ENCODE measurements at places on chromosomes 1 and 21.

DNA sequence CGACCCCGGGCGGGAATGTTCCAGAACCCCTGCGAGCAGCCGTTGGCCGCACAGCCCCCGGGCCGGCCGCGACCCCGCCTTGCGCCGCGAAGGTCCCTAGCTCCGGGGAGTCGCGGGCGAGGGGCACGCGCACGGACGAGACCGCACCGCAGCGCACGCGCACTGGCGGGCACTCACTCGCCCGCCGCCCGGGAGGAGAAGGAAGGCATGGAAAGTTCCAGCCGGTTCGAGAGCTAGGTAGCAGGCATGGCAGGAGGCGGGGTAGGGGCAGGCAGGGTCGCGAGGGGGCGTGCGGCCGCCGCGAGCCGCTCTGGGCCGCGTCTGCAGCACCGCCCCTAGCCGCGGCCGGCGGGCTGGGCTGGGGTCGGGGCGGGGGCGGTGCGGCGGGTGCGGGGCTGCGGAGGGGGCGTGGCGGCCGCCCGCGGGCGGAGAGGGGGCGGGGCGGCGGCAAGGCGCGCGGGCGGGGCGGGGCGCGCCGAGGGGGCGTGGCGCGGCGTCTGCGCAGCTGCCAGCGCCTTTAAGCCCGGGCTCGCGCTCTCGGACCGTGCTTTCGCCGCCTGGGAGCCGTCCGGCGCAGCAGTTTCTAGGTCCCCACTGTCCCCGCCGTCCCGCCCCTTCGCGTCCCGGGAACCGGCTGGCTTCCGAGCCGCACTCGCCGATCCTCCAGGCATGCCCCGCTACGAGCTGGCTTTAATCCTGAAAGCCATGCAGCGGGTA, at the start of the genes MRPS6 and SLC5A3:
Gene MRPS6, plus strand, starts transcription at position 547 of the 717 bp plus-strand sequence. Its CDS starts 123 bp downstream, at position 670.
Gene SLC5A3, plus strand, starts transcription at position 547 of the 717 bp plus-strand sequence. CDS start 21,621 bp downstream, outside the sequence.
- peak; percentile 69 for DNase-seq

DNA sequence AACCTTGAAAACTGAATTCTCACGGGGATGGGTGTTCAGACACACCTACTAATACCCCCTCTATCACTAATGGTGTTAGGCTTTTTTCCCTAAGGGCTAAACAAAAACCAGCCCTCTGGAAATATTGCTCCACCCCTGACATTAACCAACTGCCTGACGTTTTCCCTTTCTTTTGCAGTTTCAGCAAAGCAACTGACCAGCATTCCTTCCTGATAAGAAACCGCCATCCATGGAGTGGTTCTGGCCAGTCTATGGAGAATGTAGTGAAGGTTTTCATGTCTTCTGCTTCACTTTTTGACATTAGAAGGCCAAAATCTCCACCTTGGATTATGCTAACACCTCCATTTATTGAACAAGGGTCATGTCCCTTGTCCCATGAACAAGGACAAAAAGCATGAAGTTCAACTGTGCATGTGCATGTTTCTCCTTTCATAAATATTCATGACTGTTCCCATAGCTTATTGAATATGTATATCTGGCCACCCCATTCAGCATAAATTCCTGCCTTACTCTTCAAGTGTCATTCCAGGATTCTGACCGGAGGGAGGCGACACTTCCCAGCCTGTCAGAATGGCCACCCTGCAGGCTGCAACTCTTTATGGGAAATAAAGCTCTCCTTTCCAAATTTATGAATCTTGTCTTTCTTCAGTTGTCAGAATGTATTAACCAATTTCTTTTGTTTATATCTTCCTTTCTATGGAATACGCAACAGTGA, 314.3 kb downstream of the HHIPL2 start:
- no peak for DNase-seq

DNA sequence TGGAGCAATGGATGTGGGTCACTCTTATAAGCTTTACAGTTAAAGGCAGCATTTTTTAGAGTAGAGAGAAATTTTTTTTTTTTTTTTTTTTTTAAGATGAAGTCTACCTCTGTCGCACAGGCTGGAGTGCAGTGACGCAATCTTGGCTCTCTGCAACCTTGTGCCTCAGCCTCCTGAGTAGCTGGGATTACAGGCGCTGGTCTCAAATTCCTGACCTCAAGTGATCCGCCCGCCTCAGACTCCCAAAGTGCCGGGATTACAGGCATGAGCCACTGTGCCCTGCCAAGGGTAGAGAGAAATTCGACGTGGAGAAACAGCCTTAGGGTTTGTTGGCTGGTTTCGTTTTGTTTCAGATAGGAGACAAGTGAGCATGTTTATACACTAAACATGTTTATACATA, 594.2 kb upstream of the ADAMTS5 start:
- no peak for DNase-seq

DNA sequence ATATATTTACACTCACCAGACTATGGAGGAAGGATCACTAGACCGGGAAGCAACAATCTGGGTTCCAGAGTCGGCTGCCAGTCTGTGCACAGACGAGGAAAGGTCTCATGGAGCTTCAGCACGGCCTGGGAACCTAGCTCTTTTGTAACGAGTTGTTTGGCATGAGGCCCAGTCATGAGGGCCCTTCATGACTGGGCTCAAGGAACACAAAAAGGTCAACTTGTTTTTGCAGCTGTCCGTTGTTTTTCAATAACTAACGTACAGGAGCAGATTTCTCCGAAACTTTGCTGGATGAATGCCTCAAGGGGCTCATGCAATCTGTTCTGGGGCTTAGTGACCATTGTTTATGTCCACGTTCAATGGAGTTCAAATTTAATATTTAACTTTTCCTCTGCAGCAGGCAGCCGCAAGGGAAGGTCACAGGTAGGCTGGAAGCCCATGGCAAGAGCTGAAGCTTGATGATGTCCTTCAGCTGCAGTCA, 5.9 kb upstream of the STUM start:
- no peak for DNase-seq

DNA sequence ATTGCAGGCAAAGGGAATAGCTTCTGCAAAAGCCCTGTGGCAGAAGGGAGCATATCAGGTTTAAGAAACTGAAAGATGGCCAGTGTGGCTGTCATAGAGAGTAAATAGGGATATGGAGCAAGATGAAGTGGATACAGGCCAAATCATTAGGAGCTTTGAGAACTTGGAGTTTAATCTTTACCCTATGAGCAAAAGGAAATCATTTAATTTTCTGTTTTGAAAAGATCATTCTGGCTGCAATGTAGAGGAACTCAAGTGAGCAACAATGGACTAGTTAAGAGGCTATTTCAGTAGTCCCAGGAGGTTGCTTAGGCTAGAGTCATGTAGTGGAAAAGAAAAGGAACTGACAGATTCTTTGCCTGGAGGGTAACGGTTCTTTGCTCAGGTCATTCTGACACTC, 47.2 kb downstream of the RAP1A start:
- DNase-seq, result no peak

DNA sequence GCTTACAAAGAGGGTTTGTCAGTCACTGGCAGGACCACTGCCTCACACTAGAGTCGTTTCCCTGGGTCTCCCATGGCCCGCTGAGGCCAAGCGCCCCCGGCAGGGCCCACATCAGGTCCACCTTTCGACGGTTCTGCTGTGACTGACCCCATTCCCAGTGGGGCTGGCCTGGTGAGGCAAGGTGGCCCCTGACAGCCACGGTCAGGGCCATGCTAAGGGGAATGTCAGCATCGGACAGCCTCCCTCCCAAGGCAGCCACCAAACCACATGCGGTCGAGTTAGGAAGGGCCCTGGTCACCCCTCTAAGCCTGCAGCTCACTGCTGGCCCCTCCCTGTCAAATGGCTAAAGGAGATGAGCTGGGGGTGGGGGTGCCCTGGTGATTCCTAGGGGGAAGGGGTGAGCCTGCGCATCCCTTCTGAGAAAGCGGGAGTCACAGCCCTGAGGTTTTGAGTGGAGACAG, 2.9 kb upstream of the KIF17 start:
- no peak for DNase-seq

DNA sequence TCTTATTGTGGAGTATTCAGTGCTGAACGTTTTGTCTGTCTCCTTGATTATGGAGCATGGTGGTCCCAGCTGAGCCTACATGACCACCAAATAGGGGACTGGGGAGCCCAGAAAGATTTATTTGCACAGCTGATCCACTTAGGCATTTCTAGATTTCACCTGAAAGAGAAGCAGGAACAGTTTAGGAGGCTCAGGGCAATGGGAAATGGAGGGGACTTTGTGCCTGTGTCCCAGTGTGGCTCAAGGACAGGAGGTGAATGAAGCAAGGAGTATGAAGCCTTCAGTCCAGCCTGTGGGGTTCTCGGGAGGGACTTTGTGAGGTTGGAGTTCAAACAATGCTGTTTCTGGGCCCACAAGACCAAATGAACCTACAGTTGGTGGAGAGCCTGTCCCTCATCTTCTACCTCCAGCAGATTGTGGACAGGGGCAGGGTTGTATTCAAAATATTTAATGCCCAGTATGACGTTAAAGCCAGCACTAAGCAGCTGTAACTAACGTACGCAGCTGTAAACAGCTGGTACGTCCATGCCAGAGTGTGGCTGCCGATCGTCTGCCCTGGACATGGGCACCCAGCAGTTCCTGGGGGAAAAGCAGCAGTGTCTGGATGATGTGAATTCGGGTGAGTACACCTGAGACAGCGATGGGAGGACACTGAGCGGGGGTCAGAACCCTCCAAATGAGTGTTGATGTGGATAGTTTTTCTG, 164.9 kb upstream of the RAB4A start:
- no peak for DNase-seq

GRCh38 chr21:42435833-42436232, 32.1 kb downstream of the UBASH3A start:
- DNase-seq, result no peak

- no peak for DNase-seq
Observed at GRCh38 chr1:220189750-220190347, 82.4 kb downstream of the RAB3GAP2 start.

GRCh38 chr1:118396829-118397495, 211.9 kb upstream of the SPAG17 start:
- DNase-seq, result no peak

DNA sequence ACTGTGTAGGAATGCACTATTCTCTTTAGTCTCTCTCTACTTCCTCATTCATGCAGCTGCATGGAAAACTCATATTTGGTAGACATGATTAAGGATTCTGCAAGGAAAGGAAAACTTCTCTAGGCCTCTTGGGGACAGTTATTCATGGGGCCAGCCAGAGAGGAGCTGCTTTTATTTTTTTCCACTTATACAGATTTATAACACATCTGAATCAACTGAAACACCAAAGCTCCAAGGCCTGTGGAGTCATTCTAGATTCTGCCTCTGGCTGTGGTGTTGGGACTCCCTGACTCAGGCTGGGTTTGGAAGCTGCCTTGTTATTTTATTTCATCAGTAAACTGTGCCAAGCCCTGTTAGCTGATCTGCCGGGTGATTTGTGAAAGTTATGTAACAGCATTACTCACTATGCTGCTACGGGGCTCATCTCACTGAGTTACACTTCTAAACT, 83.9 kb upstream of the EDEM3 start:
- no peak for DNase-seq

GRCh38 chr1:174890024-174890423, 109.7 kb upstream of the CACYBP start:
- DNase-seq, result no peak

DNA sequence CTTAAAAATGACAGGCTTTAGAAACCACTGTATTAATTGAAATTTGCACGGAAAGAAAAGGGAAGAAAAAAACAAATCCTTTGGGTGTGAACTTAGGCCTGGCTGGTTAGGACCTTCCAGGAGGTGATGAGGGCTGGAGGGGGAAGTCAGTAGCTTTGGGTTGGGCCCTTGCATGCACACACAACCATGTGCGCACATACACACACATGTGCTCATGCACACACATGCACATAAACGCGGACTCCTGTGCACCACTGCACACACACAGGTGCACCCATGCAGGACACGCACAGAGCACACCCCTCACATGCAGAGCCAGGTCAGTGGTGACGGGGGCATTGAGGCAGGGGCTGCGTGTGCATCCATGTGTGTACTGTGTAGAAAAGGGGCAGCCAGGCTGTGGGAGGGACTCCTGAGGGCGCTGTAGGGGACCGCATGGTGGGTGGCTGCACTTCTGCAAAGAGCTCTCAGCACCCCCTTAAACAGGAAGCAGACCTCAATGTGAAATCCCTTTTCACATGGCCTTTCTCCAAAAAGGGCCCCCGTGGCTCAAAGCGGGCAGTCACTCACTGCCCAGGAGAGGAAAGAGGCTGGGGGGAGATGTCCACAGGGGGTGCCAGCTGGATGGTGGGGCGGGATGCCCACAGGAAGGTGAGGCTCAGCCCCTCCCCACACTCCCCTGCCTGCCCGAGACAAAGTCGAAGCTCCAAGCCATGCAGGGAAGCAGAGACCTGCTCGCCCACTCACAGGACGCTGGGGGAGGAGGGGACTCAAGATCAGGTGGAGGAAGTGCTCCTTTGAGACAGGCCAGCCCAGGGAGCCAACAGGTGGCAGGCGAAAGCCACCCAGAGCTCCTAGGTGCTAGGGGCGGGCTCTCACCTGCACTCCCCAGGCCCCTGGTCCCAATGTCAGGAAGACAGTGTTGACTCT, 95.2 kb downstream of the ITPKB start:
- peak; percentile 83 for DNase-seq

- DNase-seq, result no peak
Observed at GRCh38 chr1:86645851-86646250, 58.5 kb upstream of the SH3GLB1 start.

- no peak for DNase-seq
Observed at GRCh38 chr1:72498371-72498770, 216.0 kb upstream of the NEGR1 start.

GRCh38 chr1:43065191-43065590, 106.5 kb upstream of the SLC2A1 start:
- DNase-seq, result no peak

- DNase-seq, result no peak
Observed at GRCh38 chr21:42768324-42769121, 110.8 kb downstream of the WDR4 start.

DNA sequence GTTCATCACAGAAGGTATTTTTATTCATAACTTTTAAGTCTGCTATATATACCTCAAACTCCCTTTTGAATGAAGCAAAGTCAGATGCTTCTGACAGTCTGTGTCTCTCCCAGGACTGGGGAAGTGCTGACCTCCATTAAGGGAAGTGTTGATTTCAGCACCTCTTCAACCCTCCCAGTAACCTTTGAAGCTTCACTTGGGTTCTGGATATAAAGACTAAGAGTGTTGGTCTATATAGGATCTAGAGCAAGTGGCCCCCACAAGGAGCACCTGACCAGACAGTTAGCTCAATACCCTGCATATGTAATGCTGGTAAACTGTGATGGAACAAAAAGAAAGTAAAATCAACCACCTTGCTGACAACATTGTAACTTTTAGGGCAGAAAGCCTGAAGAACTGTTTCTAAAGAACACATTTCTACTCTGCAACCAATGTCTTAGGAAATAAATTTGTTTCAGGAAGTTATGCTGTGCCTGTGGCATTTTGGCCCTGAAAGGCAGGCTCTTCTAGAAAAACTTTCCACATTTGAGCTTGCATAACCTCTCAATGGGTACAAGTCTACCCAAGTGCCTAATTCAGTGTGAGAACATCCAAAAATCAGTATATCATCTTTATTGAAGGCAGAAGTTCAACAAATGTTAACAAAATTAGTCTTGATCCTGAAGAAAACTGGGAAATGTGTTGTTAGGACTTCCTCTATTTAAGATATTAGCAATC, 865 bp upstream of the PTPN22 start:
- DNase-seq, result no peak

DNA sequence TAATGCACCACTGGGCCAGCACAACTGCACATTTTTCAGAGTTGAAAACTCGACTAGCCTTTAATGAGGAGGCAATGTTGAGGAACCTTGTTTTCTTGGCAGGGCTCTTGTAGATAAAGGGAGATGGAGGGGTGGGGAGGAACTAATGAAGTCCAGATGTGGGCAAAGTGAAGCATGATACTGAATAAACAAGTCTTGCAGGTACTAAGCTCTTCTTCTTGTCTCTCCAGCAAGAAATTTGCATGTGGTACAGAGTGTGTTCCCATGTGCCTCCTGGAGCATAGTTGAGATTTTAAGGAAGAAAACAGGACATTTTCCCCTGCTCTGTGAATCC, 47.0 kb downstream of the PLPP3 start:
- no peak for DNase-seq

Data from stimulated activated naive B cell treated with anti-CD40 and anti-IgM and Interleukin-4, amounts not matched to agents 10 μg/mL and 1 μg/mL and 100 μg/mL, for 72 hours (primary cell).